ENCODE measurements at places on chromosomes 1 and 21. TPM values are rescaled to one million over a fixed set of nuclear protein-coding genes. Genes with fewer than 3 reads are reported as not detected.

Gene IL19
- total RNA-seq, result not detected

Gene OR11L1
- total RNA-seq, result not detected

Gene EIF4G3
- 38.5 TPM for total RNA-seq

Gene RAP1A
- 62.1 TPM for total RNA-seq

Gene RGSL1
- not detected for total RNA-seq

Gene NES
- 134 TPM for total RNA-seq

Gene LCE1C
- total RNA-seq, result not detected

Gene HES3
- total RNA-seq, result not detected

Gene LCK
- total RNA-seq, result 0.74 TPM

Gene DPT
- total RNA-seq, result 71.3 TPM

Gene CNR2
- total RNA-seq, result 0.04 TPM

Gene GJB4
- not detected for total RNA-seq

Gene INSRR
- not detected for total RNA-seq

All from right atrium auricular region (tissue), 2 donors.